ENCODE measurements at places on chromosomes 4 and X.

DNA sequence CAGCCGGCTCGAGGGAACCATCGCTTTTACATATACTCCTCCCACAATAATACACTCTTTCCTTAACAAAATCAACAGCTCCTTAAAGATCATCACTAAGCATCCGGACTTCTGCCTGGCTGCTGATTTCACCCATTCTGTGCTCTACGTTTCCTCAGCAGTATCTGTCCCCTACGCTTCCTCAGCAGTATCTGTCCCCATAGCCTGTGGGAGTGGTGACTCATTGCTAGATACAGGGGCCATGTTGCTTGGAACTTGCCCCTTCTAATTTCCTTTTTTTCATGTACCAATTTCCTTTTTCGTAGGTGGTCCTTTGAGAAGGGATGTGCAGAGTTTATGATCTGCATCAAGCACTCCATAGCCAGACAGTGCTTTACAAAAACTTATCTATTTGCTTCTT is 18.6 kb downstream of the MAP3K15 start:
- no peak for DNase-seq

- no peak for DNase-seq
Measured at GRCh38 chrX:39176105-39176504, 374.8 kb downstream of the MID1IP1 start.

- DNase-seq, result no peak
Measured at GRCh38 chr4:53959343-53960120, 104.9 kb downstream of the CHIC2 start.

GRCh38 chr4:108902769-108903168 is 139.9 kb upstream of the ETNPPL start:
- no peak for DNase-seq

DNA sequence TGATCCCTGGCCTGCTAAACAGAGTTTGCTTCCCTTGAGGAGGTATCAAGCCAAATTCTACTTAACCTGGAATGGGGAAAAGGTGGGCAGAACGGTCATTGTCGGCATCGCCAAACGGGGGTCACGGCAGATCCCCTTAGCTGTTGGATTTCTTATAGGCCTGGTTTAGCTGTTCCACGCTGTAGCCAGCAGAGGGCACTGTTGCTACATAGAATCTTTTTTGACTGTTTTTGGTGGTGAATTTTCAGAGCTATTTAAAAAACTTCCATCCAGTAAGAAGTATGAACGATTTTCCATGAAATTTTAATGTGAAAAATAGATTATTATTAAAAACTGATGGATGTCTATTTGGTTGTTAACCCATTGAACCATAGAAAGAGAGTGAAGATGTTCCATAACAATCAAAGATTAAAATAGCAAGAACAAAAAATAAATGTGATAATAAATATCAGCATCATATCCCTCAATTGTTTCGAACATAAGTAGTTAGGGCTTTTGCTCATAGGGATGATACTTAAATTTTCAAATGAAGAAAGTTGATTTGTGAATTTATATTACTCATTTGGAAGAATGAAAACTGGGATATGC is 56.6 kb downstream of the LINC00632 start:
- DNase-seq, result peak; percentile 5

DNA sequence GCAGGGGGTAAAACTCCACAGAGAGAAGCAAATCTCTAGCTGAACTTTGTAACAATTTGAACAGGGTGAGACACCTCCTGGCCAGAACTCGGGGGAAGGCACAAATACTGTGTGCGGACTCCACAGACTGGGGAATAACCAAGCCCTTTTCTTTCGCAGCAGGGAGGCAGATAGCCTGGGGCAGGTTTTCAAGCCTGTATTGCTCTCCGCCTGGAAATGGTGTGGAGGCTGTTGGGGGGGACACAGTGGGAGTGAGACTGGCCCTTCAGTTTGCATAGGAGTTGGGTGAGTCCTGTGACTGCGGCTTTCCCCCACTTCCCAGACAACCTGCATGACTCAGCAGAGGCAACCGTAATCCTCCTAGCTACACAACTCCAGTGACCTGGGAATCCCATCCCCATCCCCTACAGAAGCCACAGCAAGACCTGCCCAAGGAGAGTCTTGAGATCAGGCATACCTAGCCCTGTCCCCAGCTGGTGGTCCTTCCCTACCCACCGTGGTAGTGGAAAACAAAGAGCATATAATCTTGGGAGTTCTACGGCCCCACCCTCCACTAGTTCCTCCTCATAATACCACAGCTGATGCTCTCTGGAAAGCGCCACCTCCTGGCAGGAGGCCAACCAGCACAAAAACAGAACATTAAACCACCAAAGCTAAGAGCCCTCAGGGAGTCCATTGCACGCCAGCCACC is 12.9 kb upstream of the SMPX start:
- DNase-seq, result no peak

DNA sequence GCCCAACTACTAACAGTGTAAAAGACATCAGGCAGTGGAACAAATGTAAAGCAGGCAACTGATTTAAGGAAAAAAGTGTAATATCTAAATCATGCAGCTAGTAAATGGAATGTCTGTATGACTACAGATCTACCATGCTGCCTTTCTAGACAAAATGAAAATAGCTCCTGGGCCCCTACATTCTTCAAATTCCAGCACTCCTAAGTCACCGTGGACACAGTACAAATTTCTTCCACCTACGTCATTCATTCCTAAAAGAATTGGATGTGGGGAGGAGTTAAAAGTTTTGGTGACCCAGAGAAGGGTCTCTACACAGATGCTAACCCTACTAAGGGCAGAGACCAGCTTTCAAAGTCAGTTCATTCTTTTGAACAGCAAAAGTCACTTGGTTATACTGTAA is 137.2 kb upstream of the ARHGEF9 start:
- no peak for DNase-seq

DNA sequence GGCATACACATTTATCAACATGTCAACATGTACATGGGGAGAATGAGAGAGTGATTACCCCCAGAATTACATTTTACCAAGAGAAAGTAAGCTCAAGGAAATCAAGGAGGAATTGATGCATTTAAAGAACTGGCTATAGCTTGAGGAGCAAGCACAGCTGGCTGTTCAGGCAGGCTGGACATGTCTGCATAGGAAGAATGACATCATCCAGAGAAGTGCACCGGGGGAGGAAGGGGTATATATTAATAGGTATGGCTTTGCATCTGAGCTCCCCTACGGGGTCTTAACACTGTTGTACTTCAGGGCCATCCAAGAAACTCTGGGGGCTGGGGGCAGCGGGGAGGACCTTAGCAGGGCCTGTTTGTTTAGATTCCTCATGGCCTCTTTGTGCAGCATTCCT is 222.4 kb upstream of the VCX start:
- DNase-seq, result no peak

DNA sequence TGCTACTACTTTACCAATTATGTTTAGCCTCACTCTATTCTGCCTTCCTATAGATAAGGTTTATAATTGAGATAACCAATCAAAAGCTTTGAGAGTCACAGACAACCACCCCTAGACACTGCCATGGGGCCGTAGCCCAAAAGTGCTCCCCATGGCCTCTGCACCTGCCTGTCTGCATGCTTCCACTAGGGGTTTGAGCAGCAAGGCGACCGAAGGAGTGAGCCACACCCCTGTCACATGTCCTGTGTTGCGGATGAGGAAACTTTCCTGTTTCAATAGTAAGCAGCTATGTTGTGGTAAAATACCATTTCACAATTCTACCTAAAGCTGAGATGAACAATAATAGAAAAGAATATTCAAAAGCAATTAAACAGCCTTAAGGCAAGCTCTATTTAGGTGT is 856.0 kb upstream of the FRG1 start:
- DNase-seq, result no peak

GRCh38 chr4:1855333-1856070 is 454 bp downstream of the LETM1 start:
- DNase-seq, result peak; percentile 13

- no peak for DNase-seq
Measured at GRCh38 chr4:126213996-126214395, 899.2 kb downstream of the FAT4 start.

DNA sequence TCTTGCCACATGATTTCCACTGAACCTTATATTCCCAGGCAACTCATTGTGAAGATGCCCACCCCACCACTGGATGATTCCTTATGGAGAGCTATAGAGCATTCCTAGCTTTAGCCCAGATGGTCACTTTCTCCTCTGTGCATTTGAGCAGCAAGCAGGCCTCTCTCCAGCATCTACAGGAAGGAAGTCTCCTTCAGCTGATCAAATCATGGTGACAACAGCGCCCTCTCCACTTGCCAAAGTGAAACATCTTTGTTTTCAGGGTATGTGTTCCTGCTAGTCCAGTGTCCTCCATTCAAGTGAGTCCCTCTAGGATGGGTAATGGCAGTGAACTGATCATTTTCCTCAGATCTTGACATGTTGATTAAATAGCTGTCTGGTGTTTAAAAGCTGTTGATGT is 10.9 kb upstream of the SYTL5 start:
- DNase-seq, result no peak
